ELR (cell line): ENCODE measurements at places on chromosomes 3 and 15.

DNA sequence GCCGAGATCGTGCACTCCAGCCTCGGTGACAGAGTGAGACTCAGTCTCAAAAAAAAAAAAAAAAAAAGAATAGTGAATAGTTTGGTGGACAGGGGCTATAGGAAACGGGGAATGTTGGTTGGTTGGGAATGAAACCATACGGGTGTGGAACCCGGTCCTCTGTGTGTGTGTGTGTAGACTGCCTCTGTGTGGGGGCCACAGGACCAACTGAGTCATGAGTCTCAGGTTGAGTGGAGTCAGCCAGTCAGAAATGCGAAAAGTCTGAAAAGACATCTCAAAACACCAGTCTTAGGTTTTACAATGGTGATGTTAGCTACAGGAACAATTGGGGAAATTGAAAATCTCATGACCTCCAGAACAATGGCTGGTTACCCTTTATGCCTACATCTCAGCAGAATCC is 44.5 kb downstream of the ZDHHC19 start:
- no peak for DNase-seq

GRCh38 chr15:35530698-35531097 is 15.3 kb downstream of the DPH6 start:
- DNase-seq: no peak

- DNase-seq: no peak
Observed at GRCh38 chr15:76386178-76386577, 49.6 kb downstream of the ISL2 start.

GRCh38 chr3:14300721-14301399 is 101.5 kb upstream of the SLC6A6 start:
- DNase-seq: no peak

GRCh38 chr3:36229496-36229895 is 150.8 kb upstream of the STAC start:
- no peak for DNase-seq

DNA sequence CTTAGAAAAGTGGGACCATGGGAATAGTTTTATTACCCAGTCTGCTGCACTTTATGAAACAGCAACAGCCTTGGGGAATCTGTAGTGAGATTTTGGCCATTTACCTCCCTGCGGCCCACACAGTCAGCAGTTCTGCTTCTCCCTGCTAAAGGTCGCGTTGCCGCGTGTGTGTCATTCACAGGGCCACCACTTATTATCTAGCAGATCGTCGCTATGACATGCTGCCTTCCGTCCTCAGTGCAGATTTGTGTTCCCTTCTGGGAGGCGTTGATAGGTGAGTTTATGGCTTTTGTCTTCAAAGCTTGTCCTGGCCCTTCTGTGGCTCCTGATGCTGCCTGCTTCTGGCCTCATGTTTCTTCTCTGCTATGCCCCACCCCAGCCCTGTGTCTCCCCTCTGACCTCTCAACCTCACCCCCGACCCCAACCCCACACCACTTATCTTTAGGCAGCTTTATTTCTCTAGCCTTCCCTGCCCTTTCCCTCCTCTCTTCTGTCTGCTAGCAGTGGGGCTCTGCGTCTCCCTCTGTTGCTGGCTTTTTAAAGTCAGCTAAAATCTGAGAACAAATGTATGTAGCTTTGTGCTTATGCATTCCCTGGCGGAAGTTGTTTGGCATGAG is 30.1 kb downstream of the DIS3L start:
- no peak for DNase-seq

GRCh38 chr3:94082391-94082937 is 19.6 kb downstream of the NSUN3 start:
- no peak for DNase-seq

GRCh38 chr3:122890077-122890719 is 95.3 kb downstream of the SLC49A4 start:
- DNase-seq: peak; percentile 17

- no peak for DNase-seq
Observed at GRCh38 chr15:96362755-96363651, 32.5 kb downstream of the NR2F2 start.

DNA sequence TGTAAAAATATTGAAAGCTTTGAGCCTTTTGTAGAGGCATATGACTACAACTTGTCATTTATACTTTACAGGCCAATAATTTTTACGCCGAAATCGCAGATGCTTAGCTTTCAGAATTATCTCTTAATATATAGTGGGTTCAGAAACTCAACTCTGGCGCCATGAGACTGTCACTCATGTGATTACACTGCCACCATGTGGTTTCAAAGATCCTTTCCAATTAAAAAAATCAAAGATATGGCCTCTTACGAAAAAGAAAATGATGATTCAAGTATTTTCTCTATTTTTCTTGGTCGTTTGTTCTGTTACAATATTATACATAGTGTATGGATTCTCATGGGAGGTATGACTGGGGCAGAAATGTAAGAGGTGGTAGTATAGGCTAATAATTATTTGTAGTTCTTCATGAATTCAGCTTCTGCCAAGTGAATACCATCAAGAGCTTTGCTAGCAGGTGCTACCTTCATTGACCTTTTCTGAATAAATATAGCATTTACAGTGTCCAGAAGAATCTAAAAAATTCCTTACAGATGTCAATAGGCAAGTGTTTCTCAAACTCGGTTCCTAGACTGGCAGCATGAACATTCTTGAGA is 751.7 kb upstream of the GOLIM4 start:
- peak; percentile 68 for DNase-seq

- no peak for DNase-seq
Observed at GRCh38 chr3:85571835-85572234, 613.0 kb downstream of the CADM2 start.

DNA sequence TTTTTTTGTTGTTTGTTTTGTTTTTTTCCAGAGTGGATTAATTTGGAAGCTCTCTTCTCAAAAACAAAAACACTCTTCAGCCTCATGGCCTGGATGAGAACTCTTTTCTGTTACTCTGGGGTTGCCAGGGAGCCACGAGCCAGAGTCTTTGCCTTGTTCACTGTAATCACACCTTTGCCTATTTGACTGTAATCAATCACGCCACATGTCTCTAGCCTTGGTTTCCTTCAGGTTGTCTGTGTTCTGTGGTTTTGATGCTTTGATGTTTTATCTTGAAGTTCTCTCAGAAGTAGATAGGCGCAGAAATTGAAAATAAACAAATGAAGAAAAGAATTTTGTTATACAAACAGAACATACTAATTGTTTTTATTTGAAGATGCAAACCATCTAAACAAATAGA is 62.3 kb upstream of the IGF1R start:
- no peak for DNase-seq

DNA sequence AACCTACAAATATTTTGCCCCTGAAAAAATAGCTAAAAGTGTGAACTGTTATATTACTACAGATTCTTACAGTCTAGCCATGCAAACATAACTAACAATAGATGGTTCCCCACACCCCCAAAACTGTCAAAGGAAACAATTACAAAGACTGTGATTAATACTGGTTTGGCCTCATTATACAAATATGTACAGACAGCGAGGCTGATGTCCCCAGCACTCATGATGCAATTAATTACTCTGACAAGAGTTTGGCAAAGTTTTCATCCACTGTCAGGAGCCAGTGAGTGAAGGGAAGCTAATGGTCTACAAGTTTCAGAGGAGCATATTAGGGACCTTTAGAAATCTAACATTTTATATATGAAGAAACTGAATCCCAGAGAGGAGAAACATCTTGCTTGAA is 61.0 kb downstream of the HMG20A start:
- peak; percentile 57 for DNase-seq

- peak; percentile 3 for DNase-seq
Observed at GRCh38 chr3:130901463-130902204, 7.8 kb downstream of the ATP2C1 start.

- peak; percentile 91 for DNase-seq
Observed at GRCh38 chr3:190183121-190183520, 62.4 kb upstream of the P3H2 start.
